Kidney (tissue), 22 donors: ENCODE measurements at places on chromosomes 2 and 18. TPM values are rescaled to one million over a fixed set of nuclear protein-coding genes. Genes with fewer than 3 reads are reported as not detected.

Gene OTX1
- not detected for total RNA-seq

Gene IMPA2
- 157 TPM for total RNA-seq

Gene CD8B2
- total RNA-seq = 0.09 TPM

Gene KCNG2
- total RNA-seq = 0.76 TPM

Gene ANTXR1
- 42.6 TPM for total RNA-seq

Gene CABLES1
- 40.5 TPM for total RNA-seq

DNA sequence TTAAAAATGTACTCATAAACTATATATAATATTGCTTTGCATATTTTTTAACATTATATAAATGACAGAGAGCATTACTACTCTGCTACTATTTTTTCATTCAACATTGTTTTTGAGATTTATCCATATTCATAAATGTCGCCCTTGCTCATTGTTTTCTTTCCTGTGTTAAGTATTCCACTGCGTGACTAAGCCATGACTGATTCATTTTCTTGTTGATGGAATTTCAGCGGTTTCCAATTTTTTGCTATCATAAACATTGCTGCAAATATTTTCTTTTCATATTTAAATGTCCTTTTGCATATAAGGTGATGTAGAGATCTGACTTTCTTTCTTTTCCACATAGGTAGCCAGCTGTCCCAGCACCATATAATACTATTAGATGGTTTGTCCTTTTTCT lies 57.6 kb downstream of the SFXN5 start:
- H3K27ac ChIP-seq = no peak overlapping the region
- H3K36me3 ChIP-seq = no peaks in the 10 kb centered on the region
- H3K4me1 ChIP-seq = no peaks in the 10 kb centered on the region
- no peak overlapping the region for H3K4me3 ChIP-seq
- DNase-seq = no peak

- no peaks in the 10 kb centered on the region for H3K36me3 ChIP-seq
- no peak overlapping the region for H3K27ac ChIP-seq
- no peaks in the 10 kb centered on the region for H3K4me1 ChIP-seq
- no peak for DNase-seq
- no peak overlapping the region for H3K4me3 ChIP-seq
Measured at GRCh38 chr2:127183771-127184170, 36.3 kb downstream of the CYP27C1 start.

DNA sequence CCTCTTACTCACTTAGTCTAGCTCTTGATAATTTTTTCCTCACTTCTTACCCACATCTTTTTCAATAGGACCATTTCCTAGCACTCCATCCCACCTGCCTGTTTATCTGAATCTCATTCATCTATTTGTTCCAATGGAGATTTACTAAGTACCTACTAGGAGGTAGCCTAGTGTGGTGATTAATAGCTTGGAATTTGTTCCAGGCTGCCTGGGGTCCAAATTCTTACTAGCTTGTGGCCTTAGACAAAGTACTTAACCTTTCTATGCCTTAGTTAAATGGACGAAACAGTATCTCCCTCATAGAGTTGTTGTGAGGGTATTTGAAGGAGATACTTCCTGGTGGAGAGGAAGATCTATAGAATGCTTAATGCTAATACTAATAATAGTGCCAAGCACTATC lies 42.9 kb upstream of the SERTAD2 start:
- H3K36me3 ChIP-seq = peaks cover 2% of the 10 kb centered on the region
- no peak for DNase-seq
- H3K27me3 ChIP-seq = no peaks in the 10 kb centered on the region
- H3K4me3 ChIP-seq = no peak overlapping the region
- peaks cover 7% of the 10 kb centered on the region for H3K4me1 ChIP-seq
- H3K27ac ChIP-seq = no peak overlapping the region

GRCh38 chr2:134601264-134601663 lies 117.5 kb downstream of the TMEM163 start:
- no peaks in the 10 kb centered on the region for H3K4me1 ChIP-seq
- H3K27me3 ChIP-seq = no peaks in the 10 kb centered on the region
- DNase-seq = no peak
- no peak overlapping the region for H3K27ac ChIP-seq

- peaks cover 2% of the 10 kb centered on the region for H3K4me1 ChIP-seq
- H3K36me3 ChIP-seq = no peaks in the 10 kb centered on the region
- peak overlapping the region; percentile 62 for H3K4me3 ChIP-seq
- H3K27ac ChIP-seq = no peak overlapping the region
- H3K27me3 ChIP-seq = no peaks in the 10 kb centered on the region
Measured at GRCh38 chr2:47784352-47784851, 1.5 kb downstream of the MSH6 start.

- H3K4me1 ChIP-seq = no peaks in the 10 kb centered on the region
- H3K27ac ChIP-seq = no peak overlapping the region
- no peak for DNase-seq
- H3K27me3 ChIP-seq = no peaks in the 10 kb centered on the region
Measured at GRCh38 chr18:36771245-36771644, 57.6 kb downstream of the TPGS2 start.

Gene GKN2
- not detected for total RNA-seq

DNA sequence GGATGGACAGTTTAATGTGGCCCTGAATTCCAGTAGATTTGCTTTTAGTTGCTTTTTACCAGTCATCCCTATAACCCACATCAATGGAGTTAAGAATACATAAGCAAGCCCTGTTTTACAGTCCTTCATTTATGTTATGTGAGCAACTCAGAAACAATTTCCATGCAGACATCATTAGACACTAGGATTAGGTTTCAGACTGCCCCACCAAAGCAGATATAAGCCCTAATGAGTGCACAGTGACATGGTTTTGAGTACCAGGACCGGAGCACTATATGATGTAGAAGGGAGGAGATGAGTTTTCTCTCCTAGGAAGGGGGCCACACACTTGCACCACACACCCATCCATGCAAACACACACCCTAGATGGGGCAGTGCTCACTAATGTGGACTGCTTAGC lies 15.5 kb downstream of the KCNS3 start:
- no peak overlapping the region for H3K27ac ChIP-seq
- DNase-seq = no peak
- no peaks in the 10 kb centered on the region for H3K27me3 ChIP-seq
- H3K36me3 ChIP-seq = no peaks in the 10 kb centered on the region
- H3K4me1 ChIP-seq = no peaks in the 10 kb centered on the region
- no peak overlapping the region for H3K4me3 ChIP-seq

GRCh38 chr2:210859314-210859713 lies 302.9 kb downstream of the CPS1 start:
- no peaks in the 10 kb centered on the region for H3K27me3 ChIP-seq
- no peaks in the 10 kb centered on the region for H3K4me1 ChIP-seq
- H3K36me3 ChIP-seq = no peaks in the 10 kb centered on the region
- no peak overlapping the region for H3K4me3 ChIP-seq
- no peak for DNase-seq

DNA sequence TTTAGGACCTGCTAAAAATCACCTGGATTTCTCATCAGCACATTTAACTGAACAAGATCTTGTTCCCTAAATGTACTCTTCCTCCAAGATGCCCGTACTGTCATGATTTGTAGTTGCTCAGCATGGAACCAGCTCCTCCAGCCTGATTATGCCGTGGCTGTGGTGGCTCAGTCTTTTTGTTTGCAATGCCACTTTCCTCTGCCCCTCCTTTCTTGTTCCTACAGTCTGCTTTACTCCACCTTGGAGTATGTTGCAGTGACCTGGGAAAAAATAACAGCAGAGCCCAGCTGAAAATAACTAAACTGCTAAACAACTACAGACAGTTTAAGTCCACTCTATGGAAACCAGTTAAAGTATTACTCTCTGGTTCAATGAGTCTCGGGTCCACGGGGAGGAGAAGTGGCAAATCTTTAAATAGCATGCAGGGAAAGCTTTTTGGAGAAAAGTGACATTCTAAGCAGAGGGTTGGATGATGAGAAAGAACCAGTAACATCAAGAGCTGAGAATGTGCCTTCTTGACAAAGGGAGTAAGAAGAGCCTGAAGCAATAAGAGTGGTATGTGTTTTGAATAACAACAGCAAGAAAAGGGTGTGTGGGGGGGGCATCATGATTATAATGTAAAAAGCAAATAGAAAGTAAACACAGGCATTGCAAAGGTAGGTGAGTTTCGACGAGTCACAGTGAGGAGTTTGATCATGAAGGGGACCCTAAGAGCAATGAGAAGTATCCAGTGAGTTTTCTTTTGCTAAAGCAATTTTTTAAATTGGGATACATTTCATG lies 225.7 kb downstream of the TMX3 start:
- no peak for DNase-seq
- H3K36me3 ChIP-seq = no peaks in the 10 kb centered on the region
- H3K27ac ChIP-seq = no peak overlapping the region
- no peaks in the 10 kb centered on the region for H3K27me3 ChIP-seq

GRCh38 chr18:12278741-12279682 lies 24.9 kb downstream of the CIDEA start:
- DNase-seq = peak; percentile 79
- no peaks in the 10 kb centered on the region for H3K36me3 ChIP-seq
- no peaks in the 10 kb centered on the region for H3K27me3 ChIP-seq

Gene NGEF
- total RNA-seq = 4.8 TPM

GRCh38 chr2:233098618-233099017 lies 38.5 kb downstream of the INPP5D start:
- no peaks in the 10 kb centered on the region for H3K36me3 ChIP-seq
- no peak for DNase-seq
- no peaks in the 10 kb centered on the region for H3K27me3 ChIP-seq

- no peaks in the 10 kb centered on the region for H3K27me3 ChIP-seq
- no peak overlapping the region for H3K4me3 ChIP-seq
Measured at GRCh38 chr2:223760838-223761502, 76.4 kb downstream of the AP1S3 start.

Gene CNGA3
- not detected for total RNA-seq

- DNase-seq = no peak
- no peaks in the 10 kb centered on the region for H3K27me3 ChIP-seq
- H3K27ac ChIP-seq = no peak overlapping the region
- no peak overlapping the region for H3K4me3 ChIP-seq
- H3K4me1 ChIP-seq = no peaks in the 10 kb centered on the region
Measured at GRCh38 chr18:34097312-34097711, 127.4 kb downstream of the NOL4 start.

Gene NDUFV2
- total RNA-seq = 131 TPM

Gene GALNT14
- 84.6 TPM for total RNA-seq

GRCh38 chr2:20565623-20566236 lies 85.2 kb downstream of the HS1BP3 start:
- no peak overlapping the region for H3K4me3 ChIP-seq
- no peak overlapping the region for H3K27ac ChIP-seq
- H3K27me3 ChIP-seq = no peaks in the 10 kb centered on the region
- no peaks in the 10 kb centered on the region for H3K4me1 ChIP-seq
- H3K36me3 ChIP-seq = no peaks in the 10 kb centered on the region

- H3K27ac ChIP-seq = no peak overlapping the region
- no peak overlapping the region for H3K4me3 ChIP-seq
- no peaks in the 10 kb centered on the region for H3K27me3 ChIP-seq
Measured at GRCh38 chr18:2889761-2890192, 43.0 kb downstream of the EMILIN2 start.

Gene FEV
- total RNA-seq = not detected

GRCh38 chr2:176202491-176202890 lies 14.0 kb downstream of the HOXD1 start:
- H3K4me3 ChIP-seq = no peak overlapping the region
- H3K4me1 ChIP-seq = no peaks in the 10 kb centered on the region
- no peak for DNase-seq
- no peak overlapping the region for H3K27ac ChIP-seq
- H3K36me3 ChIP-seq = no peaks in the 10 kb centered on the region

DNA sequence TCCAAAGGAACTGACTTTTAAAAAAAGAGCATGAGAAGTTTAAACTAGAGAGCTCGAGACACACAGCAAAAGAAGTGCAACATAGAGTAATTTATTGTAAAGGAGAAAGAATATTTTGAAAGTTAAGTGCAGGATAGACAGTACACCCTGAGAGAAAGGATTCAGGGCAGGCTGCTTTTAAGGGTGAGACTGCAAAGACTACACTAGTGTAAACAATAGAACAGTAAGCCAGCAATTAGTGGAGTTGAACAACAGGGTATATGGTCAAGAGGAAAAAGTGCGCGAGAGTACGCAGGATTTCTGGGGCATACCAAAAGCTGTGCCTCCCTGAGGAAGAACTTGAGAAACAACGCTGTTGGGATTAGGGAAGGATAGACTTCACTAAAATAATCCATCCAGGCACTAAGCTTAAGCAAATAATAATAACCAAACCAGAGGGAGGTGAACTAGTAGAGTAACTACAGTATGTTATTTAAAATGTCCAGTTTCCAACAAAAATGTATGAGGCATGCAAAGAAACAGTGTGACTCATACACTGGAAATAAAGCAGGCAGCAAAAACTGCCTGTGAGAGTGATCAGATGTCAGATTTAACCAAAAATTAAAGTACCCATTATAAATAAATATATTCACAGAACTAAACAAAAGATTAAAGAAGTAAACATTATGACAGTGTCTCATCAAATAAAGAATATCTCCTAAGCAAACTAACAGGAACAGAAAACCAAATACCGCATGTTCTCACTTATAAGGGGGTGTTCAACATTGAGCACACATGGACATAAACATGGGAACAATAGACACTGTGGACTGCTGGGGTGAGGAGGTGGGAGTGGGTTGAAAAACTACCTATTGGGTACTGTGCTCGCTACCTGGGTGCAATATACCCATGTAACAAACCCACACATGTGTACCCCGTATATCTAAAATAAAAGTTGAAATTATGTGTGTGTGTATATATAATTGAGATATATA lies 40.5 kb upstream of the EMILIN2 start:
- no peaks in the 10 kb centered on the region for H3K27me3 ChIP-seq
- no peak for DNase-seq
- no peak overlapping the region for H3K4me3 ChIP-seq
- H3K27ac ChIP-seq = no peak overlapping the region
